ENCODE measurements at places on chromosomes 1 and 21.

DNA sequence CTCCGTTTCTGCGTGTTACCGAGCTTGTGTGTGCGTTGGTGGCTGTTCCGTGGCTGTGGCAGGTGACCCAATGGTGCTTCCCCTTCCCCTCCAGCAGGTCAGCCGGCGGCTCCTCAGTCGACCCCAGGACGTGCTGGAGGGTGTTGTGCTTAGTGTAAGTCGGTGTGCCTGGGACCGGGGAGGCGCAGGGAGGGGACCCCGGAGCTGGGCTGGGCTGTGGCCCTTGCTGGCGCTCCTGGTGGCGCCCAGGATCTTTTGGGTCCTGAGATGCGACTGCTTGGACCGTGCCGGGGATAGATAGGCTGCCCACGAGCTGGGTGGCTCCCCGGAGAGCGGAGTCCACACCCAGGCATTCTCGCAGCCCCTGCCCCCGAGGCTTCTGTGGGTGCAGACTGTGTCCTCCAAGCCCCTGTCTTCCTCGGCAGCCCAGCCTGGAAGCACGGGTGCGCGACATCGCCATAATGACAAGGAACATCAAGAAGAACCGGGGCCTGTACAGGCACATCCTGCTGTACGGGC lies 5.9 kb downstream of the ATAD3C start:
- DNase-seq, result no peak

GRCh38 chr1:83718338-83718737 lies 280.6 kb downstream of the TTLL7 start:
- no peak for DNase-seq

DNA sequence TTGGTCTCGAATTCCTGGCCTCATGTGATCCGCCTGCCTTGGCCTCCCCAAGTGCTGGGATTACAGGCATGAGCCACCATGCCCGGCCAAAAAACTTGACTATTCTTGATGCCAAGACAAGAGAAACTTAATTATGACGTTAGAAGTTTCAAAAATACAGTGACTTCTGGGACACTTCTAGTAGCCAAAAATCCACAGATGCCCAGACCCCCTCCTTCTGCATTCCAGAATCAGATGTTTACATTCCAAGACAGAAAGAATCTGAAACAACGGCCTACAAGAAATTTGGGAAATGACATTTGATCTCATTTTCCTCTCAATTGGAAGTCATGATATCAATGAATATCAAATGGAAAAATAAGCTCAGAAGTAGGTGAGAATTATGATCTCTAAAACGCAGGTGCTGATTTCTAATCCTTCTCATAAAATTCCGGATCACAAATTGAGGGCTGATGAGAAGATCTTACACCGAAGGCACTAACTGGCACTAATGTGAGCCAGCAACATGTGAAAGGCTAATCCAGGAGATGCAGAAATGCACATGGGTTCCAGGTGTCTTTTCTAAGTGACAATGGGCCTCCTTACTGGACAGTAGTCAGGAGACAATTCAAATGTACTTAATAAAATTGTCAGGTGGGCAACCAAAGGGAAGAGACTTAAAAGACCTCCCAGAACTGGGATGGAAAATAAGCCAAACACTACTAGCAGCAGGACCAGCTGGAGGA lies 5.5 kb downstream of the RAB29 start:
- DNase-seq, result no peak

GRCh38 chr1:228794810-228795209 lies 59.5 kb downstream of the RHOU start:
- peak; percentile 46 for DNase-seq

GRCh38 chr1:206706298-206706791 lies 21.6 kb downstream of the MAPKAPK2 start:
- peak; percentile 70 for DNase-seq

DNA sequence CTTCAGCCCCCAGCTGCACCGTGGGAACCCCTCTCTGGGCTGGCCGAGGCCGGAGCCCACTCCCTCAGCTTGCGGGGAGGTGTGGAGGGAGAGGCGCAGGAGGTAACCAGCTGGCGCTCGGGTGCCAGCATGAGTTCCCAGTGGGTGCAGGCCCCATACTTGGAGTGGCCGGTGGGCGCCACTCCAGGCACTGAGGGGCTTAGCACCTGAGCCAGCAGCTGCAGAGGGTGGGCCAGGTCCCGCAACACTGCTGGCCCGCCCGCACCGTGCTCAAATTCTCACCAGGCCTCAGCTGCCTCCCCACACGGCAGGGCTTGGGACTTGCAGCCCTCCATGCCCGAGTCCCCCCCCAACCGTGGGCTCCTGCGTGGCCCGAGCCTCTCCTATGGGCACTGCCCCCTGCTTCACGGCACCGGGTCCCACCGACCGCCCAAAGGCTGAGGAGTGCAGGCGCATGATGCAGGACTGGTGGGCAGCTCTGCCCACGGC lies 47.2 kb downstream of the LRRC53 start:
- no peak for DNase-seq

- no peak for DNase-seq
Measured at GRCh38 chr1:59511476-59512465, 214.9 kb downstream of the FGGY start.

GRCh38 chr1:115229016-115229415 lies 109.0 kb downstream of the NGF start:
- DNase-seq, result no peak

GRCh38 chr21:27831816-27832569 lies 865.1 kb upstream of the ADAMTS5 start:
- no peak for DNase-seq

GRCh38 chr1:213194383-213194782 lies 143.3 kb downstream of the RPS6KC1 start:
- no peak for DNase-seq

DNA sequence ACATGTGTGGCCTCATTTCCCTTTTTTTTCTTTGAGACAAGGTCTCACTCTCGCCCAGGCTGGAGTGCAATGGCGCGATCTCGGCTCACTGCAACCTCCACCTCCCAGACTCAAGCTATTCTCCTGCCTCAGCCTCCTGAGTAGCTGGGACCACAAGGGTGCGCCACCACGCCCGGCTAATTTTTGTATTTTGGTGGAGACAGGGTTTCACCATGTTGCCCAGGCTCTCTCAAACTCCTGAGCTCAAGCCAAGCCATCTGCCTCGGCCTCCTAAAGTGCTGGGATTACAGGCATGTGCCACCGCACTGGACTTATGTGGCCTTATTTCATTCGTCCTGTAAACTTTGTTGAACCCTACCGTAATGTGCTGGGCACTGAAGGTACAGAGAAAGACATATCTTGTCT lies 569 bp upstream of the WARS2 start:
- DNase-seq, result peak; percentile 67

GRCh38 chr1:176448340-176448739 lies 14.6 kb upstream of the PAPPA2 start:
- DNase-seq, result no peak

DNA sequence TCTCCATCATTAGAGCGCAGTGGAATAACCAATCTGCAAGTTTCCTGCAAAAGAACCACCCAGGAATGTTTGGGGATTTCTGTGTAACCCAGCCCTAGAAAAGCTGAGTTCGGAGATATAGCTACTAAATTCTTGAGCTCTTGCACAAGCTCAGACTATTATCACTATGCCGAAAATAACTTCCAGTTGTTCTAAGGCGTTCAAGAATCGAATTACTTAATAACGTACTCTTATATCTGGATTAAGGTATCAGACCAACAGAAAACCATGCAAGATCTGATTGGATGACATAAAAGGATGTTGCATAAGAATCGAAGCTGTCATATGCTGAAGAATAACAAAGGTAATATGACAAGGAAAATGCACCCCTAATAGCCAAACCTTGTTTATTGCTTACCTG lies 7.5 kb upstream of the LAMC2 start:
- no peak for DNase-seq

GRCh38 chr21:25457411-25457810 lies 149.9 kb downstream of the MRPL39 start:
- DNase-seq, result no peak

DNA sequence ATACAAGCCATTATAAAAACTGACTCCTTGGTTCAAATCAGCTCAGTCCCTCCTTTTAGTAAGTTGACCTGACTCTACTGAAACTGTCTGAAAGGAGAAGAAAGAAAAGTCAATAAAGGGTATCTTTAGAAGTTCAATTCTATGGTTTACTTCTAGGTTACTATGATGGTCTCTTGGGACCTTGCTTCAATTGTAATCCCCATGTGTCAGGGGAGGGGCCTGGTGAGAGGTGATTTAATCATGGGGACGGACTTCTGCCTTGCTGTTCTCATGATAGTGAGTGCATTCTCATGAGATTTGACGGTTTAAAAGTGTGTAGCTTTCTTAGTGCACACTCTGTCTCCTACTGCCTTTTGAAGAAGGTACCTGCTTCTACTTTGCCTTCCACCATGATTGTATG lies 31.7 kb upstream of the FNBP1L start:
- DNase-seq, result no peak

- no peak for DNase-seq
Measured at GRCh38 chr1:14362331-14362730, 236.2 kb upstream of the KAZN start.

- DNase-seq, result no peak
Measured at GRCh38 chr1:26335774-26336476, 18.0 kb downstream of the CRYBG2 start.

DNA sequence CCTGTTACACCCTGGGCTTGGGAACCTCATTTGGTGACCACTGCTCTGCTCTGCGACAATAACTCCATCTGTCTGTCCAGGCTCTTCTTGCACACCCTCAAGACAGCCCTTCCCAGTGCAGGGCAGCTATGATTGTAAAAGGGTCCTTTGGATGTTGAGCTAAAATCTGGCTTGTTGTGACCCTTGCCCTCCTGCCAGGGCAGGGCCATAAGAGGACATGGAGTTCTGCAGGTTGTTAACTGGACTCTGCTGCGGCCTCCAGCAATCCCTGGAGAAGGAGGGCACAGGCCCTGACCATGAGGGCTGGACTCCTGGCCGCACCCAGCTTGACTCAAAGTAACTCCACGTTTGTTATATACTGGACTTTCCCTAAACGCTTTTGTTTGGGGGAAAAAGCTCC lies 41.2 kb downstream of the DHCR24 start:
- DNase-seq, result no peak

GRCh38 chr1:11311816-11312755 lies 39.1 kb downstream of the UBIAD1 start:
- DNase-seq, result no peak

- DNase-seq, result no peak
Measured at GRCh38 chr1:9045861-9046510, 19.8 kb upstream of the SLC2A7 start.

DNA sequence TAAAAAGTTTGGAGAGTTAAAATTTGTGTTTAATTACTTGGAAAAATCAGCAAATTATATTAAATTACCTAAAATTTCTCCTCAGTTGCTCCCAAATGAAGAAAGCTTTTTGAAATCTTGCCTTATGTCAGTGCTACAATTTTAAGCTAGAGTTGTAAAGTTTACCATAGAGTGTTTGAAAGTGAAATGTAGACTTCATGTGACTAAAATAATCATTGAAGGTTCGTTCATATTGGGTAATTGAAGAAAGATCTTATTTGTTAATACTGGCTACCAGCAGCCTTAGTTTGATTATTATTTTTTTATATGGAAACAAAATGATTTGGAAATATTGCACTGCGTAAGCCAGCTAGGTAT lies 4.4 kb downstream of the DYRK1A start:
- no peak for DNase-seq

DNA sequence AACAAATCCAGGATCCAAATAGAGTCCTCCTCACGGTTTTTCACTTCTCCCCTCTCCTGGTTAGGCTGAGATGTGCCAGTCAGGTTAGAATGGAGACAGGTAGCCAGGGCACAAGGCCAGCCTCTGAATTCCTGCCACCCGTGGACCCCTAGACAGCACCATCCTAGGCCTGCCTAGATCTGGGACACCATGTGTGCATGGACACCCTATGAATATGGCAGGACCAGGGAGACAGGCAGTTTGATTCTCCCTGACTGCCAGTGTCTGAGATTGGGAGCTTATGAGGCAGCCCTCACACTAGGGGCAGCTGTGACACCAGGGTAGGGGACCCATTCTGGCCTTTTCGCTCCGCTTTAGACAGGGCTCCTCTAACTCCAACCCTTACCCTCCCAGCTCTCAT lies 7.5 kb downstream of the AVPR1B start:
- DNase-seq, result no peak

DNA sequence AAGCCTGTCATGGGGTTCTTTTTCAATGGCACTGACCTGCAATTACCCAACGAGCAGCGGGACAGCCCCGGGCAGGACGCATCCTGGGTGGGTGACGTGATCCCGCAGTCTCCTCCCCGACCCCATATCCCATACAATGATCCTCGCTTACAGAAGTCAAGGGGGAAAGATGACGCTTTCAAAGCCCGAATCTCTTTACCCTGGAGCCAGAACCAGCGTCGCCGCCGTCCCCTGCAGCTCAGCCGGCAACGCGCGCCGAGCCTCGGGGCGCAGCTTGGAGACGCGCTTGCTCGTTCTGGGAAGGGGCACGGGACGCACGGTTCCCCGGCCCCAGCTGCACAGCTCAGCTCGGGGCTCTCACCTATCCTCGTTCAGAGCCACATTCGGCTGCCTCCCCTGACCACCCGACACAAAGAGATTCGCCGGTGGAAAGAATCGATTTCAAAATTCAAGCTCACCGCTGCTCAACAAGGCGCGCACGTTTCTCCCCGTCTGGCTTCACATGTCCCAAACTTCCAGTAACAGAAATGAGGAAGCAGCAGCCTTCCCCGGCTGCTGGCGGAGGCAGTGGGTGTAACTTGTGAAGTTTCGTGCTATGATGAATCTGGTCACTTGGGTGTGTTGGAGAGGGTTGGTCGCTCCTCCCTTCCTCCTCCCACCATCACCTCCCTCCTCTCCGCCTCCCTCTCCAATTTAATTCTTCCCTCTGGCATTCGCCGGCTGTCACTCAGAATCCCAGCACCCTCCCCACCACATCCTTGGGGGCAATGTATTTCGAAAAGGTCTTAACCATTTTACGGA lies at the start of gene TIAM1:
TIAM1 (minus strand) TSS at position 582 of the 801 bp plus-strand sequence. CDS start 77,289 bp downstream, outside the sequence.
- peak; percentile 43 for DNase-seq

DNA sequence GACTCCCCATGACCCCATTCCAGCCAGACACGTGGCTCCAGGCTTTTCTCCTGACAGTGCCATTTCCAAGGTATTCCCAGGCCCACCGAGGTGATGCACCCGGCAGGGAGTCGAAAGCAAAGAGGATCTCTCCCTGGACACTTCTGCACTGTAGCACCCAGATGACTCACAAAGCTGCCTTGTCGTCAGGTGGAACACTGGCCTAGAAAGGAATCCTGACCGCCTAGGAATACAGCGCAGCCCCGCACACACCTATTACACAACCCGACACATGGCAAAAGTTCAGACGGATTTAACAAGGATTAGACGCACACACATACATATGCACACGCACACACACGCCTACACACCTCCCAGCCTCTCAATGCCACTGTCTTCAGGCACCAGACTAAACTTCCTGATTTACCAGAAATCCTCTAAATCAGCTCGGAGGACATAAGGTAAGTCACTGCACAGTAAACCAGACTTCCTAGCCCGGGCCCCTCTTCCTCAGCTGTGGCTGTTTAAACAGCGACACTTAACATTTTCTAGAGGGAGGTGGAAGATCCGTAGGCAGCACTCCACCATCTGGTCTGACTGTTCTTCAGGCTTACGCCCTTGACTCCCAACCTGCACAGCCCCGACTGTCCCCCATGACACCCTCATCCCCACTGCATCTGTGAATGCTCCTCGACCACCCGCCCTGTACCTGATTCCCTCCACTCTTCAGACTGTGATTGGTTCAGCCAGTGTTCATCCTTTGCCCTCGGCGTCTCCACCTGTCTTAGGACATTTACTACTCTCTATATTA lies 12.7 kb downstream of the FAM89A start:
- no peak for DNase-seq

- no peak for DNase-seq
Measured at GRCh38 chr21:46610018-46610701, 5.3 kb upstream of the S100B start.

Data from activated CD4-positive, alpha-beta T cell treated with anti-CD3 and anti-CD28 coated beads, Interleukin-2, amount 50 U/mL, for 48 hours (primary cell).